ENCODE measurements at places on chromosomes 12 and 14. TPM values are rescaled to one million over a fixed set of nuclear protein-coding genes. Genes with fewer than 3 reads are reported as not detected.

DNA sequence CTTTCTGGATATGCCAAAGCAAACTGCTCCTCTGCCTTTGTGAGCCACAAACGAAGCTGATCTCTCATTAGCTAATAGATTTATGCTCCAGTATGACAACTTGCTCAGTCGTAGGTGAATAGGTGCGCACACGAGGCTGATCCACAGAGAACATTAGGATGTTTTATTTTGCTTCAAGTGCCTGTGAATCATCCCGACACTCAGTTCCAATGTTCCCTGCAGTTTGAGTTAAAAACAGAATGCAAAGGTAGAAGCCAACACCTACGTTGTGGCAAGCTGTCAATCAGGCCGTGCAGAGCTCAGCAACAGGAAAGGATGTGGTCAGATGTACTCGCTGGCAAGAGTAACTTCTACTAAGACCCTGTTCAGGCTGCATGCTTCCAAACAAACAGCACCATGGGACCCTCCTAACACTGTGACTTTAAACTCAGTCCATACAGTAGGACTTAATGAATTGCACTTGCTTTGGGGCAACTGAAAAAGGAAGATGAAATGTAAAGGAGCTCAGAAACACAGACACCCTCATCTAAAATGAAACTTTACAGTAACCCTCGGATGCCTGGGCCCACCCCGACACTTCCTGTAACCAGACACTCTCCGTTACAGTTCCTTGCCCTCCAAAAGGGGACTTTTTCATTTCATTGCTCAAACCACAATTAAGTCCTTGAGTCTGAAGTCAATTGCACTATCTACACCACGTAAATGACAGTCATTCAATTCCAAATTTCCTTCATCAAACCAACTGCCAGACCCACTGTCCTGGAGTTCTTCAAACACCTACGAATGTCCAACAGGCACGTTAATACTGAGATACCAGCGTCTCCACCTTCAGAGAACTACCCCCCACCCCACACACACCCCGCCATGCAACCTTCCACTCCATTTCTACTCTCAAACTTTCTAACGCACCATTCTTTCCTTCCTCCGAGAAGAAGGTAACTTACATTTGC is 1.6 kb downstream of the CCDC88C start:
- DNase-seq: no peak

- no peak for DNase-seq
Observed at GRCh38 chr12:111732786-111733185, 33.9 kb upstream of the ALDH2 start.

DNA sequence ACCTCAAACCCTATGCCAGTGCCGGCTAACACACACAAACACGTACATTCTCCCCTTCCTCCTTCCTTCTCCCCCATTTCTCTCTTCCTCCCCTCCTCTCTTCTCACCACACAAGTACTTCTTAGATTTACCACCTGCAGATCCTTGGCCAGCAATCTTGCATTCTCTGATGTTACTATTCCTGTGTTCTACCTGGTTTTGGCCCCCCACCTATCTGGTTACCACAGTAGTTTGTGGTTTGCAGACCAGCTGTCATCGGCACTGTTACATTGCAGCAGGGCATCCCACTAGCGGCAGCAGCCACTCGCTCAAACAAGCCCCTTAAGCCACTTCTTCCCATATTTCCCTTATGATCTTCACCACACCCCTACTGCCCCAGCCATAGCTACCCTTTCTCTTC is 3.9 kb downstream of the ABHD4 start:
- no peak for DNase-seq

DNA sequence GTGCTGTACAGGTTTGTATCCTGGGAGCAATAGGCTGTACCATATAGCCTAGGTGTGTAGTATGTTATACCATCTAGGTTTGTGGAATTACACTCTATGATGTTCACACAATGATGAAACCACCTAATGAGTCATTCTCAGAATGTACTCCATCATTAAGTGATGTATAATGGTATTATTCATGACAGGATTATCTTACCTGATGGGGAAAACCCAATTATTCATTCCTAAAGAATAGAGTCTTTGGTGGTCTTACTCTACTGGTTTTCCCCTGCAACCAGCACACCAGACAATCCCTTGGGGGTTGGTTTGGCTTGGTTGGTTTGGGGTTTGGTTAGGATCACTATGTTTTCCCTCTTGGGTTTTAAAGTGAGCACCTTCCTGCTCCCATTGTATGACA is 12.6 kb upstream of the OR10P1 start:
- no peak for DNase-seq

- no peak for DNase-seq
Observed at GRCh38 chr12:3550839-3551238, 59.8 kb downstream of the PRMT8 start.

- no peak for DNase-seq
Observed at GRCh38 chr14:77009014-77009413, 19.5 kb downstream of the IRF2BPL start.

DNA sequence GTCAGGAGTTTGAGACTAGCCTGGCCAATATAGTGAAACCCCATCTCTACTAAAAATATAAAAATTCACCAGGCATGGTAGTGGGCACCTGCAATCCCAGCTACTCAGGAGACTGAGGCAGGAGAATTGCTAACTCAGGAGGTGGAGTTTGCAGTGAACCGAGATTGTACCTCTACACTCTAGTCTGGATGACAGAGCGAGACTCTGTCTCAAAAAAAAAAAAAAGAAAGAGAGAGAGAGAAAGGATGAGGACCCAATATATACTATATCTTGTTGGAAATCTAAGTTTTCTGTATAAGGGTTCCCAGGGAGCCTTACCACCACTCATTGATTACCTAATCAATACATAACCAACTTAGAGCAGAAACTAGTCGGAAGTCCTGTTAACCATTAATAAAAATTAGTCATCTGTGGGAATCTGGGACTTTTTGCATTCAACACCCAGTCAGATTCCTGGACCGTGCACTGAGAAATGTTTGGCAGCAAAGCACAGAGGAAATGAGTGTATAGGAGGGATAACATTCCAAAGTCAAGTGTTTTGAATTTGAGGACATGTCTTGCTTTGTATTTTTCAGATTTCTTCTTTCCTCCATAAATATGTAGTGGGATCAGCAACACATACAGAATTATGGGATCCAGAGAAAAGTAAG is 44.8 kb upstream of the NR2C1 start:
- peak; percentile 43 for DNase-seq

The HSPA2 gene
- total RNA-seq: 67.6 TPM

DNA sequence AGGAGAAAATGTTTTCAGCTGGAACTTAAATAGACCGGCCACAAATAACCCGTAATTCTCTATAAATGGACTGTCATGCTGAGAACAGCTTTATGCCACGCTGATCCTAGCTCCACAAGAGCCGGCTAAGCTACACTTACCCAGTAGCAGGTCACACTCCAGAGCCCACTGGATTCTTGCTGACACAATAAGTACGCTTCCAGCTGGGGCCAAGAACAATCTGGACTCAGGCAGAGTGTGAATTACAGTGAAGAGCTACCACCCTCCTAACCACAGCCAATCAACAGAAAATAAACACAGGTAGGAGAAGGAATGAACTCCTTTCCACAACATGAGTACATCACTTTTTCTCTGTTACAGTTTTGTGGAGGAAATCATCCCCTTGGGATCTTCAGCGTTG is 531.3 kb downstream of the GALC start:
- DNase-seq: peak; percentile 3

DNA sequence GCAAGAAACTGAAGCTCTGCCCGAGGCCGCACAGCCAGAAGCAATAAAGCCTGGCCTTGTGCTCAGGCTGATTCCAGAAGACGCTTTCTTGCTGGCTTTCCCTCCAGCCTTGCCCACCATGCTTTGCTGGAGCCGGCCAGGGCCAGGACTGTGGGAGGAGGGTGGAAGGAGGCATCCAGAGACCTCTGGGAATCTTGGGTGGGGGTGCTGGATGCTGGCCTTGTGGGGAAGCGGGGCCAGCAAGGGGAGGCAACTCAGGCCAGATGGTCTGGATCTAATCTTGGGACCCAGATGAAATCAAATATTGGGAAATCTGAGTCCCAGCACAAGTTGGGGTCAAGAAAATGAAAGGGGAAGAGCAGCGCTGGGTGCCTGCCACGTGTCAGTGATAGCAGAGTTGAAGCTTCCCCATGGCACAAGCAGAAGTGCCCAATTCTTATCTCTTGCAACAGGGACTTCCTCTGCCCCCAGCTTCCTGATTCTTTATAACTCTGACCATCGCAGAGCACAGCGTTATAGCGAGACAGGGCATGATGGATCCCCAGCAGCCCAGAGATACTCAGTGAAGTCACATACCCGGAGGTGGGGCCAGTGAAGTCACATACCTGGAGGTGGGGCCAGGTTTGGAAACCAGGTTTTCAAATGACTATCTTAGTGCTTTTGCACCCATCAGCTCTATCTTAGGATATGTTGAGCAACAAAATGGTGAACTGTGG is 6.4 kb upstream of the RABGGTA start:
- DNase-seq: no peak

DNA sequence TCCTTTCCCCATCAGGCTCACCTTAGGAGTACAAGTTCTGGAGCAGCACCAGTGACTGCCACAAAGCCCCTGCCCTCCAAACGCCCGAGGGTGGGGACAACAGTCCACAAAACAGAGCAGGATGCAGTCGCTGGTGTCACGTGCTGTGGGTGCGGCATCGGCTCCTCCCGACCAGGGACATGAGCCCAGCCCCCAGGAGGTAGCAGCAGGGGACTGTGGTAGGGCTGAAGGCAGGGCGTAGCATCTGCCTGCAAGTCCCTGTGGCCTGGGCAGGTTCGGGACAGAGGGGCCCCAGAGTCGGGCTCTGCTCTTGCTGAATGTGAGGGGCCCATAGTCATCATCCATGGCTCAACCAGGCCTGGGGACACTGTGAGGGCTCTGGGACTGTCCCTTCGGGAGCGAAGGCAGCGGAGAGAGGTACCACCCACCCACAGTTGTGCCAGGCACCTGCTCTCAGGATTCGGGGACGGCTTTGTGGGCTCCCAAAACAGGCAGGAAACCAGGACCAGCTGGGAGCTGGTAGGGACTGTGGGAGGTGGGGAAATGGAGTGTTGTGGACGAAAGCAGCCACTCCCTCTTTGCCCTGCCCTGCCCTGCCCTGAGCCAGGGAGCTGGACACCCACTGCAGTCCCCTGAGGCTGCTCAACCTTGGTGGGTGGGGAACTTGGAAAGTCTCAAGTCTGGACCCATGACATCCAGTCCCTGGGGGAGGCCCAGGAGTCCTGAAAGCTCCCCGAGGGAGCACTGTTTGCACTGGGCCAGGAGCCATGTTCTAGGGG is 30.7 kb downstream of the FBRSL1 start:
- no peak for DNase-seq

DNA sequence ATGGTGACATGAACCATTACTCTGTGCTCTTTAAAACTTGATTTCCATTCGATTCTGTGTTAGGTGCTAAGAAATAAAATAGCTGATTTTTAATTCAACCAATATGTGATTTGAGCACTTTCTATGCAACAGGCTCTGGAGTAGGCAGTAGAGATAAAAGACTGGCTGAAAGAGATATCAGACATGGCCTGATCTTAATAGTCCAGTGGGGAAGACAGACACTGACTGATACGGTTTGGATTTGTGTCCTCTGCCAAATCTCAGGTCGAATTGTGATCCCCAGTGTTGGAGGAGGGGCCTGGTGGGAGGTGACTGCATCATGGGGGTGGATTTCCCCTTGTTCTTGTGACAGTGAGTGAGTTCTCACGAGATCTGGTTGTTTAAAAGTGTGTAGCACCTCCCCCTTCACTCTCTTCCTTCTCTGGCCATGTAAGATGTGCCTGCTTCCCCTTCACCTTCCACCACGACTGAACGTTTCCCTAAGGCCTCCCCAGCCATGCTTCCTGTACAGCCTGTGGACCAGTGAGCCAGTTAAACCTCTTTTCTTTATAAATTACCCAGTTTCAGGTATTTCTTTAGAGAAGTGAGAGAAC is 128.6 kb downstream of the PPM1H start:
- DNase-seq: no peak

GRCh38 chr14:73209953-73210352 is 27.4 kb upstream of the PAPLN start:
- no peak for DNase-seq

DNA sequence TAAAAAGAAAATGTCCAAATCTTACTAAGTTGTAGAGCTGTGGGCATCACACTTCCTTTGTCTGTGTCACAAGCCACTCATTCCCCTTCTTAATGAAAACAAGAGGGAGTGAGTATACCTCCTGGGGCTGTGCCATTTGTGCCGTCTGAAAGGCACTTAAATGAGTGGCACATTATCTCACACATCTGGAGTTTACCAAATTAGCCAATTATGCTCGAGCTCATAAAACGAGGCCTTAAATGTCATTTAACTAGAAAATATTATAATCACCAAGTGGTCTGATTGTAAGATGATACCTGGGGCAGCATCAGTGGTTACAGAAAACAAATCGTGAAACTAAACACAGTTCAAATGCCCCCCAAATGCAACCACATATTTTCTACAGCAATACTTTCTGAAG is 146.1 kb downstream of the PAX9 start:
- DNase-seq: no peak

The PCED1B gene
- total RNA-seq: 0.31 TPM

The BIN2 gene
- 3.8 TPM for total RNA-seq

GRCh38 chr14:97723351-97723750 is 926.2 kb downstream of the VRK1 start:
- DNase-seq: no peak

- DNase-seq: peak; percentile 80
Observed at GRCh38 chr12:6620137-6620884, 13.1 kb upstream of the CHD4 start.

The SSTR1 gene
- 0.21 TPM for total RNA-seq

The PLCZ1 gene
- not detected for total RNA-seq

The CLEC1B gene
- not detected for total RNA-seq

GRCh38 chr12:88585077-88585476 is 4.8 kb upstream of the KITLG start:
- DNase-seq: no peak

- DNase-seq: no peak
Observed at GRCh38 chr12:31928246-31929026, 30.8 kb upstream of the RESF1 start.

DNA sequence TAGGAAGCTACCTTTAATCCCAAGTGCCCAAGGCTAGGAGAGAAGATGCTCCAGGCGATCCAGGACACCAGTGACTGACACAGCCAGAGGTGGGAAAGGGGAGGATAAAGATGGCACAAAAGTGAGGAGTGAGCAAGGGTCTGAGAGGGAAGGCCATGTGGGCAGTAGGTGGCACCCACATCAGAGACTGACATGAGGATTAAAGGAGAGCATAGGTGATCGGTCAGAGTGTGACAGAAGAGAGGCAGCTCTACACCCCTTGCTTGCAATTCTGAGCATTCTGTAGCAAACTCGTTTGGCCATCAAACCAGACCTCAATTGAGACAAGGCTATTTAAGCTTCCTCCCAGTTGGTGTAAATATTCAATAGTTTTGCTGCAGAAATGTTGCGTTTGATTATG is 724 bp upstream of the CD27 start:
- DNase-seq: no peak

GRCh38 chr14:102565331-102565887 is 27.0 kb upstream of the RCOR1 start:
- no peak for DNase-seq

- peak; percentile 82 for DNase-seq
Observed at GRCh38 chr14:71244341-71244740, 337.1 kb downstream of the PCNX1 start.
